Activated CD8-positive, alpha-beta memory T cell treated with anti-CD3 and anti-CD28 coated beads, Interleukin-2, amount 50 U/mL, for 4 hours (primary cell): ENCODE measurements at places on chromosomes 4 and X.

GRCh38 chr4:155941820-155942219 is 11.8 kb downstream of the CTSO start:
- no peak for DNase-seq

DNA sequence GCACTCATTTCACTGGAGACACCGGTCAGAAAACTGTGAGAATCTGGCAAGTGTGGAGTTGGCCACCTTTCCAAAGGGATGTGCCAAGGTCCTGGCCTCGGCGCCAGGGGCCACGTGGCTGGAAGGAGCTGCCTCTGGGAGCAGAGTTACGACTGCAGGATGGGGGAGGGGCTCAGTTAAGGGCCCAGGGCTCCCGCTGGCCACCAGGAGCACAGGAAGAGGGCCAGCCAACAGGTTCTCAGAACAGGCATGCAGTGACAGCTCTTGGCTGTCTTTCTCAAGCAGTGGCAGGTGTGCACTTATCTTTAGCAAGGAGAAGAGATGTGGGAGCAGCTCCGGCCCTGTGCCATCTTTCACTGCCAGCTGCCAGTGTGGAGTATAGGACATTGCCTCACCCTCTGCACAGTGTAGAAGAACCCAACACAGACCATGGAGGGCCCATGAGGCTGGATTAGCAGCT is 115.9 kb upstream of the RBPJ start:
- no peak for DNase-seq

GRCh38 chr4:107444-108429 is 16.6 kb upstream of the ZNF718 start:
- DNase-seq = no peak

DNA sequence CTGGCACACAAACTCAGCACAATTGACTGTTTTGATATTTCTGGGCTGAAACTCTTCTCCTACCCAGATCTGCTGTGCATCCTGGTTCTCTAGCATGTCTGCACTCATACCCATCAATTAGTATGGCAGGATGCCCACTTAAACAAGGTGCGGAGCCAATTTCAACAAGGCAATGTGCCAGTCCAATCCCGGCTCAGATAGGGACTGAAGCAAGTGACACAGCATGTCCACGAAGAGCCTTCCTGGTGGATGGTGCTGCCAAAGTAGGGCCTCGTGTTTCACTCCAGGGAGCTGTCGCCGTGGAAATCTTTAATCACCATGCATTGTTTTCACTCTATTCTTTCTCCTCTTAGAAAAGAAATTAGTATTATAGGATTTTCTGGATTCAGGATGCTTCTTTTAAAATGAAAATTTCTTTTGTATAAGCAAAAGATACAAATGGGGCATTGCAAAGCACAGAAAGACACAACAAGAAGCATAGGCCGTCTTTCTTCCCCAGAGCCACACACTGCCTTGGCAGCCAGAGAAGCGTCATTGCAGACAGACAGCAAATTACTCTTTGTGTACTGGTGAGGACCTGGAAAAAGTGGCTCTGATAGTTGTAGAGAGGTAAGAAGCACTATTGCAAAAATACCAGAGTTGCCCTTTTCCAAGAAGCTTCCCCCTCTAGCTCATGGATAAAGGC is 40.6 kb upstream of the LSM6 start:
- DNase-seq = no peak

- DNase-seq = peak; percentile 53
Observed at GRCh38 chrX:154486396-154487207, at the start of gene UBL4A. Gene UBL4A, minus strand, starts transcription at chrX:154486615. Its CDS starts 31 bp downstream, at chrX:154486584.

GRCh38 chr4:4721636-4722035 is 137.8 kb upstream of the MSX1 start:
- no peak for DNase-seq

- DNase-seq = no peak
Observed at GRCh38 chrX:10649265-10649664, 28.9 kb upstream of the MID1 start.

GRCh38 chr4:76688619-76689144 is 209.3 kb downstream of the SOWAHB start:
- DNase-seq = no peak

- no peak for DNase-seq
Observed at GRCh38 chr4:161287678-161288352, 876.0 kb downstream of the FSTL5 start.

GRCh38 chr4:176188654-176189053 is 6.7 kb downstream of the SPATA4 start:
- no peak for DNase-seq

GRCh38 chr4:158833602-158834001 is 64.8 kb downstream of the FNIP2 start:
- DNase-seq = no peak
